ENCODE measurements at places on chromosomes 5 and 9.
A peak's percentile ranks its signal among the peaks of the same experiment; 100 is the strongest.

DNA sequence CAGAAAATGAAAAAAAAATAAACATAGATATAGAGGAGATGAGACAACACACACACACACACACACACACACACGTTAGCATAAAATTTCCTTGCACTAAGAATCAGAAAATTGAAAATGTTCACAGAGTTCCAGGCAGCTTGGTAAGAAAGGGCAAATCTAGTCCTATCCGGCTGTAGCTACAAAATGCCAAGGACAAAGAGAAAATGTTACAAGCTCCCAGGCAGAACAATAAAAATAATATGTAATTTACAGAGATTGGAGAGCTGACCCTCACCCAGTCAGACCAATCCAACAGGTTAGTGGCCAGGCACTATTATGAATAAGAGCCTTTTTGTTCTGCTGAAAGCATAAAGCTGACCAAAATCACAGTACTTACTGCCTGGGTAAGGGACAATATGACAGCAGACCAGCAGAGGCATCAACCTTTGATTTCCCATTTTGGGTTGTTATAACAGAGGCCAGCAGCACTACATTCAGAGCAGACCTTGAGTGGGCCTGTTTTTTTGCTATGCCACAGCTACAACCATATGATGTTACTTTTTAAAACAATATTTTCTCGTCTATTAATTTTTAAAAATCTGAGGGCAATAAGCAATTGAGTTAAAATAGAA, 892.6 kb downstream of the TAF11L14 start:
- DNase-seq: no peak

GRCh38 chr9:88680041-88680440, 145.1 kb downstream of the NXNL2 start:
- DNase-seq: no peak

DNA sequence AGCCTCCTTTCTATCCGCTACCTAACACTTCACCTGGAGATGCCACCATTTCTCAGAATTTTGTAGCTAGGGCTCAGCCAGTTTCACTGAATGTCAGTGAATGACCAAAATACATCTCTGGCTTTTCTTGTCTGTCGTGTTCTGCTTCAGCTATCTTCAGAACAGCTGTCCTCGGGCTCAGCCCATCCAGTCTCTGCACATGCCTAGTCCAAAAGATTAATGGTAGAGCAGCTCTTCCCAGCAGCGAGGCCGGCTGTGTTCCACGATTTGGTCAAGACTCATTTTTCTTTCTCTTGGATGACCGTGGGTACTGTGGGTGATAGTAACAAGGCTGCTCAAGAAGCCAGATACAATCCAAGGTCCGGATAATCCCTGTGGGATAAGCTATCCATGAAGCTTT, 342.8 kb downstream of the GABRG2 start:
- no peak for DNase-seq

DNA sequence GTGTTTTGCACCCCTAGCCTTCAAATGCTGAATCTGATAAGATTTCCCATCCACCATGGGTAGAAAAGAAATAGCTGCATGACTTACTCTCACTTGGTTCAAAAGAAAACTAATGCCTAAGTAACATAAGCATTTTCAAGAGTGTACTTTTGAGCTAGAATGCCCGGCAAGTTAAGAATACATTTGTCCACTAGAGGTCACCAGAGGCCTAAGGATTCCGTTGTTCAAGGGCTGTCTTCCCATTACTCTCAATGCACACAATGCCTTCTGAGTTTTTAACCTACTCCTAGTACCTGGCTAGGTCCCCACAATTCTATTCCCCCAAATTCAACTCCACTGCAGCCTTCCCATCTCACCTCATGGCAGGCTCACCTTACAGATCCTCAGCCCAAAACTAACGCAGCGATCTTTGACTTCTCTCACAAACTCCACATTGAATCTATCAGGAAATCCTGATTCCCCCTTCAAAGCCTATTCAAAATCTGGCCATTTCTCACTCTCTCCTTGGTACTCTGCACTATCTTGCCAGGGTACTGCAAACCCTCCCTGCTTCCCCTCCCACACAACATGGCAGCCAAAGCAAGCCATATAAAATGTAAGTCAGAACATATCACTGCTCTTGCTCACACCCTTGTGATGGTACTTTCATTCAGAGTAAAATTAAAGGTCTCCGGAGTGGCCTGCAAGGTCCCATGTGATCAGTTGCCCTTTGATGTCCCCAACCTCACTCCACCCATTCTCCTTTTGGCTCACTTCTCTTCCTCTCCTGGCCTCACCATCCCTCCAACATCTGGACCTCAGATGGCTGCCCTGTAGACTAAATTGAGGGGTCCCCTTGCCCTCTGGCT, 13.4 kb downstream of the OXCT1 start:
- DNase-seq: peak; percentile 26

DNA sequence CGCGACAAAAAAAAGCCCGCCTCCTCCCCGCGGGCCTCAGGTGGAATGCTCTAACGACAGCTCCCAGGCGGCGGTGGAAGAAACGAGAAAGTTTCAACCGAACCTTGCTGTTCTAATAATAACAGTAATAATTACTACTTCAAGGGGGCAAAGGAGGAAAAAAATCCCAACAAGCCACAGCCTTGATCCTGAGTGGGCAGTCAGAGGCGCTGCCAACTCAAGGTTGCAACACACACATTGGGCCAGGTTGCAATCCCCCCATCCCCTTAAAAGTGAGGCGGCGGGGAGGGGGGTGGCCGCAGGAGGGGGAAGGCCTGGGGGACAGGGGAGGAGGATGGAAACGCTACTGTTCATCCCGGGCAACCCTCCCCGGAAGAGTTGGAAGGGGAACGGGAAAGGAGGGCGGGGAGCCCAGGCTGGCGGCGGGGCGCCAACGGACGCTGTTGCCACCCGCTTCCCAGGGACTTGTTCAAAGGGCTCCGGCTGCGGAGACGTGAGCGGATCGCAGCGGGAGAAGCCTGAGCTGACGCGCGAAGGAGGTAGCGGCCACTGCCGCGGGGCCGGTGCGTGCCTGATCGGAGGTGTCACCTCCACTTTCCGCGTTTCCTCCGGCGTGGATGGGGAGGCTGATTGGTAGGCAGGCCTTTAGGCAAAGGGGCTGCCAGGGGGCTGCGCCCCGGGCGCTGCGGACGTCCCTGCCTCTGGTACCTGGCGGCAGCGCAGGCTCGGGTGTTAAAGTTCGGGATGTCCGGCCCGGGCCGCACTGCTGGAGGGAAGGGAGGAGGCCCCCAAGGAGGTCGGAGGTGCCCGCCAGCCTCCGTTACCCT, 647 bp downstream of the SMARCA2 start:
- peak; percentile 45 for DNase-seq

DNA sequence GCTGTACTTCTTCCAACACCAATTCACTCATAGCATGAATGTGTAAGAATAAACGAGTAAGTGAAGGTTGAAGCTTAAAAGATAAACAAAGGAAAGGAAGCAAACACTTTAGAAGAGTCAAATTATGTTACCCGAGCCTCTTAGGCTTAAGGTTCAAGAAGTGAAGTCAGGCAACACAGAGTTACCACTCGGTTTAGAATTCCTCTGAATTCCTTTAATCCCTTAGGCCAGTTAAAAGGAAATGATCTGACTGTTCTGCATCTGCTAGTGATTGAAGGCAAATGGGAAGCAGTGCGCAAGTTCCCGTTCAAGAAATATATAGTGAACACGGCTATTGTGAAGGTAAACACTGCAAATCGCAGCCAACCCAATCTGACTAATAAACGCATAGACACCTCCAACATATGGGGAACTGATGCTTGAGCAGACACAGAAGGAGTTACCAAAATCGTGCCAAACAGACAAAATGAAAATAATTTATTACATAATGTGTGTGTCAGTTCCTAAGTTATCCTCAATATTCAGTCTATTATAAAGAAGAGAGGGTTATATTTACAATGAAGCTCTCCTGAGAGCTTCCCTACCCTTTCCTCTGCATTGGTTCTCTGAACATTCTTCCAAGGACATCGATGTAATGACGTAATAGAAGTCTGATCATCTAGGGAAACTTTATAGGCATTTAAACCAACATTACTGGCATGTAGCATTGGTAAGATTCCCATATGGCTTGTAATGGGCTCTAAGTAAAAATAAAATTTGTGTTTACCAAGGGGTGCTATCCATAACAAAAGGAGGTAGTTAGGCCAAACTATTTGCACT, 837.1 kb upstream of the ZNF608 start:
- DNase-seq: no peak

GRCh38 chr5:158147227-158147626, 288.3 kb upstream of the CLINT1 start:
- DNase-seq: no peak

DNA sequence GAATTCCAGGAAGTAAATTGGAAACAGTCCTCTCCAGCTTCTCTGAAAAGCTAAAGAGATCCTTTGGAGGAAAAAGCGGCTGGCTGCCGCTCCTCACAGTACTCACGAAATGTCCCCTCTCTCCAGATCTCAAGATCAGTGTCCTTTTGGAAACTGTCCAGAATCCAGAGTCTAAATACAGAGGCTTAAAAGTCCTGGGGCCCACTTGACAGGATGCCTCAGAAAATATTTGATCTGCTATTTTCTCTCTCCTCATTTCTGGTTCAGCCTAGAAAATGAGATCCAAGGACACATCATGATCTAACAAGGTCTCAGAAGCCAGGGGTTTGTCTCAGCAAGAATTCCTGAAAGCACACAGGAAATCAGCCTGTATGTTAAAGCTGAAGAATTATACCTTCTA, 7.2 kb downstream of the C1QTNF2 start:
- DNase-seq: no peak

DNA sequence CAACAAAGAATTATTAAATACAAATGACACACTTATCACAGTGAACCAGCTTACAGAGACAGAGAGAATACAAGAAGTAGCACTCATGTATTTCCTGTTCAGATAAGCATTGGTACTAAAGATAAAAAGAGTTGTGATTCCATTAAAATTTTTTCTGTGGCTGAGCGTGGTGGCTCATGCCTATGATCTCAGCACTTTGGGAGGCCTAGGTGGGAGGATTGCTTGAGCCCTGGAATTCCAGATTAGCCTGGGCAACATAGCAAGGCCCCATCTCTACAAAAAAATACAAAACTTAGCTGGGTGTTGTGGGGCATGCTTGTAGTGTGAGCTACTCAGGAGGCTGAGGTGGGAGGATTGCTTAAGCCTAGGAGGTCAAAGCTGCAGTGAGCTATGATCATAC, 32.9 kb downstream of the FCHO2 start:
- no peak for DNase-seq

DNA sequence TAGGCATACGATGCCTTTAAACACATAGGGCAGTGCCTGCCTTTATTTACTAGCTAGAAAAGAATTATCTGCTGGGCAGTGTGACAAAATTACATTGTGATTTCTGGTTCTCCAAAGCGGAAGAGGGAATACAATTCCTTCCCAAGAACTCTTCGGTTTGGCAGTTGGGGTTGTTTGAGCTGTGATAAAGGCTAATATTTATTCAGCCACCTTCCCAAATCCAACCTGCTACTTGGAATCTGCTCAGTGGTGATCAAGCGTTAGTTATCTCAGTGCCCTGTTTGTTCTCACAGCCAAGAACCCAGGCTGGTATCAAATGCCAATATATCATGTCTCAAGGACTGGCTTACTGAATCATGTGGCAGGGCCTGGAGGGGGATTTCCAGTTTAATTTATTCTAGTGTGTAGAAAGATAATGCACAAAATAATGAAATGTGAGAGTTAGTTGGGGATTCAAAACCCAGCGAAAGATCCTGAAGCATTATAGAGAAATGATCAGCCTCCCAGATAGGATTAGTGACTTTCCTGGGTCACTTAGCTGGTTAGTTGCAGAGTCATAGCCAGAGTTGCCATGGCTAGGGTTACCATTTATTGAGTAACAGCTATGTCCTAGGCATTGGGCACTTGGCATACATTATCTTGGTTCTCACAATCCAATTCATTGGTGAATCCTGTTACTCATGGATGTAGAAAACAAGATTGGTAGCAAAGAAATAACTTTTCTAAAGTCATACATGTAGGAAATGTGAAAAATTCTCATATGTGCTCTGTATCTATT, 457.0 kb upstream of the KLF4 start:
- no peak for DNase-seq

GRCh38 chr9:91130796-91131318, 230.9 kb downstream of the AUH start:
- DNase-seq: no peak

All from CD8-positive, alpha-beta memory T cell (primary cell).